Stimulated activated CD8-positive, alpha-beta memory T cell treated with anti-CD3 and anti-CD28 coated beads, Interleukin-2, amount 100 ng/mL, for 48 hours (primary cell): ENCODE measurements at places on chromosomes 2 and 18.

- DNase-seq: no peak
Measured at GRCh38 chr2:149467436-149467835, 120.1 kb downstream of the MMADHC start.

- no peak for DNase-seq
Measured at GRCh38 chr2:67091681-67092080, 305.5 kb upstream of the ETAA1 start.

- DNase-seq: no peak
Measured at GRCh38 chr18:51446571-51447210, 249.2 kb upstream of the MEX3C start.

DNA sequence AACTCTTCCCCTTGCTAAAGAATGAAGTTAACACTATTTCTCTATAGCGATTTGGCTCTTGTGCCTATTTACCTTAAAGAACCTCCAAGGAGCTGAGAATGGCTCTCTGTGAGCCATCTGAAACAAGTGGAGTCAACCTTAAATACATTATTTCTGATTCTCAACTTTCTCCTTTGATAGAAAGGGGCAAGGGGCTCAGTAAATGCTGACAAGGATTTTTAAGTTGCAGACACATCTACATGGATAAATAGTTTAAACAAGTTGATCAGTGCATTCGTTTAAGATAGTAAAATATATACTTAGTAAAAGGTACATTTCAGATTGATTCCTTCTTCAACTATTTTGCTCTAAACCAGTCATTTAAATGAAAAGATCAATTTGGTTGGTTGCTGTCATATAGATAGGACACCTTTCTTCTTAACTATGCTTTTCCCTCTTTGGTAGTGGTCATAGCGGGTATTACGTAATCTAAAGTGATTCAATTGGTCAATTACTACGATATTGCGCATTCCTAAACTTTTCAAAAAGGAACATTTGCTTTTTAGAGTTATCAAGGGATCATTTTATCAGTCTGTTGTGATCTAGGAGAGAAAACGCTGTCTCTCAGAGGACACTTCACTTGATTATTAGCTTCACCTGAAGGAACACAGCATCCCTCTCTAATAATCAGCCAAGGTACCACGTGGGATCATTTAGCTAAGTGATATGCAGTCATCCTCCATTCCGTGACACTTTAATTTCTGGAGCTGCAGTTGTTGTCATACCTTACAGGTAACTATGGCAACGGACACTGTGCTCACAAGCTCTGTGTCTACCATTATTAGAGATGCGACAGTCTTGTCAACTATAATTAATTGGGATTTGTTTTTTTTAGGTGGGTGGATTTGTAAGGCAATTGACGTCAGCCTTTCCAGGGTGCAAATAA lies 50.9 kb upstream of the KCNE4 start:
- no peak for DNase-seq

GRCh38 chr2:160125828-160126227 lies 63.4 kb upstream of the PLA2R1 start:
- DNase-seq: no peak
